GM04504 (cell line): ENCODE measurements at places on chromosomes 12 and 14.

GRCh38 chr14:77638771-77639171 is 22.3 kb upstream of the SPTLC2 start:
- peak; percentile 72 for DNase-seq

- DNase-seq: no peak
Observed at GRCh38 chr12:122875590-122876220, 20.2 kb downstream of the VPS37B start.

GRCh38 chr12:56362130-56363059 is at the start of gene APOF:
Gene APOF (minus strand): TSS chr12:56362857. CDS start chr12:56362745, 112 bp downstream.
- no peak for DNase-seq

- no peak for DNase-seq
Observed at GRCh38 chr12:65623507-65623906, 200.8 kb upstream of the HMGA2 start.

DNA sequence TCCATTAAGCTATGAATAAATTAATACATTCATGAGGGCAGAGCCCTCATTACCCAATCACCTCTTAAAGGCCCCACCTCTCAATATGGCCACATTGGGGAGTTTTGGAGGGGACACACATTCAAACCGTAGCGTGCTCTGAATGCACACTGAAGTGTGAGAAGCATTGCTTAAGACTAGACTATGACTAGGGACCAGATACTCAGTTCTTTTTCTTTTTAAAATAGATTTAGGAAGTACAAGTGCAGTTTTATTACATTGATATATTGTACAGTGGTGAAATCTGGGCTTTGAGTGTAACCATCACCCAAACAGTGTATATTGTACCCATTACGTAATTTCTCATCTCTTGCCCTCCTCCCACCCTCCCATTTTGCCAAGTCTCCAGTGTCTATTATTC is 21.0 kb upstream of the JDP2 start:
- DNase-seq: no peak

GRCh38 chr14:104596451-104596918 is 8.1 kb downstream of the TMEM179 start:
- DNase-seq: no peak

DNA sequence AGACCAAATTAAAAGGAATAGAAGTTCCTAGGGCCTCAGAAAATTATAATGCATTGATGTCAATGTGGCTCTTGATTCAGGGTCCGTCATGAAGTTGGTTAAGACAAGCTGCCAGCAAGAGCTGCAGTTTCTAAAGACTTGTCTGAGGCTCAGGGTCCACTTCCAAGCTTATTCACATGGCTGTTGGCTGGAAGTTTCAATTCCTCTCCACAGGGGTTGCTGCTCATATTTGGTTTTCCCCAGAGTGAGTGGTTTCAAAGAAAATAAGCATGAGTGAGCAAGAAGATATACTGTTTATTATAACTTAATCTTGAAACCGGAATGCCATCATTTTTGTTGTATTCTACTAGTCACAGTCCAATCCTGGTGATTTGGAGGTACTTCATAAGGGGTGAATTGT is 1247.4 kb downstream of the LRFN5 start:
- DNase-seq: no peak

DNA sequence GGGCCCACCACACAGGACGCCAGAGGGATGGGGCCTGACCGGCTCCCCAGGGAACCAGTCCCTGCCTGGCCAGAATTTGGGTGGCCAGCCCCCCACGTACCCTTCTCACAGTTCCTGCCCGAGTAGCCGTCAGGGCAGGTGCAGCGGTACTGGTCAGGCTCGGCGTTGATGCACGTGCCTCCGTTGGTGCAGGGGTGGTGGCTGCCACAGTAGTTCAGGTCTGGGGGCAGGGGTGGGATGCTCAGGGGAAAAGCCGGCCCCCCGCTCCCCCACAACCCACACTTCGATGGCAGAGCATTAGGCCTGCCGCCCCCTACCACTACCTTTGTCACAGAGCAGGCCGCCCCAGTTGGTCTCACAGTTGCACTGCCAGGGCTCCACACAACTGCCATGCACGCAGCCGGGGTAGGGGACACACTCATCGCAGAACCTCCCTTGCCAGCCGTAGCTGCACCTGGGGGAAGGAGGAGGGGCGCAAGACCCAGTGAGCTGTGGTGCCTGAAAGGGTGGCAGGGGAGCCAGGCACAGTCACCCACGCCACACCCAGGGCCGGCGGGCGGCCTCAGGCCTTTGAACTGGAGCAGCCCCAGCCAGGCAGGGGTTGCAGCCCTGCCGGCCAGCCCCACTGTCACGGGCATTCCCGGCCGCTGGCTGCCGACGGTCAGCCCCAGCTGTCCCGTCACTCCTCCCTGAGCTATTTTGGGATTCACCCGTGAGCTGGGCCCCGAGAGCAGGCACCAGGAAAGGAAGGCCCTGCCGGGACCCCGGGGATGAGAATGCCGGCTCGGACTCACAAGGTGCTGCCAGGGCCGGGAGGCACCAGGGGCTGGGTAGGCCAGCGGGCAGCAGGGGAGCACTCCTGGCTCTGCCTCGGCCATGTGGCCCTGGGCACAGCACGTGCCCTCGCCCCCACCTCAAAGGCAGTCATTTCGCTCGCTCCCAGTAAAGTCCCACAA is 16.5 kb downstream of the JAG2 start:
- DNase-seq: no peak

DNA sequence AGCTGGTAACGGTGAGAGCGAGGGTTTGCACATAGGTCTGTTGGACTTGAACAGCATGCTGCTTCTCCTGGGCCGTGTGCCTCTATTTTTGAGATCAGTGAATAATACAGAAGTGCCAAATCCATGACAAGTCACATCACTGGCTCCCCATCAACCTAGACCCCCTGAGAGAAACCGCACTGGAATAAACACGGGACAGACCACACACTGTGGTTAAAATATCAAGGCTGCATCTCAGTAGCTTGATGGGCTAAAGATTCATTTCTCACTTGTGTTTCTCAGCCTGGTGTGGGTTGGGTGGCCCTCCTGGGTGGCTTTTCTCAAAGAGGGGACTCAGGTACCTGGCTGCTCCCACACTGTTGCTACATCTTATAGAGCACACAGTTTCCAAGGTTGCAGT is 191.0 kb downstream of the DICER1 start:
- DNase-seq: no peak

GRCh38 chr12:117874842-117875434 is 93.9 kb downstream of the KSR2 start:
- peak; percentile 35 for DNase-seq

- DNase-seq: no peak
Observed at GRCh38 chr14:61899497-61899896, 137.3 kb downstream of the SNAPC1 start.

GRCh38 chr12:645563-646071 is 17.6 kb downstream of the NINJ2 start:
- DNase-seq: no peak

- no peak for DNase-seq
Observed at GRCh38 chr14:54785778-54786770, 116.6 kb downstream of the GCH1 start.

- no peak for DNase-seq
Observed at GRCh38 chr12:120739821-120740613, 14.4 kb downstream of the ACADS start.

DNA sequence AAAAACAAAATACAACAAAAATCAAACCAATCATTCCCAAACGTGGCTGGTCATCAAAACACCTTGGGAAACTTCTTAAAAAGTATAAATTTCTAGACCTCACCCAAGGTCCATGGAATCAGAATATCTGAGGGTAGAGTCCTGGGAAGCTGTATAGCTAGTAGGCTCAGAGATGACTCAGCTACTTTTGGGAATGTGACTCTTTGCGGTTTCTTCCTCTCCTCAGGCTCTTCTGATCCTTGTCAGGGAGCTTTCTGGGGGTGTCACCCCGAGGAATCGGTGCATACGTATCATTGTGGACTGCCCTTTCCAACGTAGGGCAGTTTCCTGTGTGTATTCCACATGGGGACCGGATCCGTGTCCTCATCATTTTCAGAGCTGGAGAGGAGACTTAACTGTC is 14.8 kb downstream of the JDP2 start:
- DNase-seq: no peak

DNA sequence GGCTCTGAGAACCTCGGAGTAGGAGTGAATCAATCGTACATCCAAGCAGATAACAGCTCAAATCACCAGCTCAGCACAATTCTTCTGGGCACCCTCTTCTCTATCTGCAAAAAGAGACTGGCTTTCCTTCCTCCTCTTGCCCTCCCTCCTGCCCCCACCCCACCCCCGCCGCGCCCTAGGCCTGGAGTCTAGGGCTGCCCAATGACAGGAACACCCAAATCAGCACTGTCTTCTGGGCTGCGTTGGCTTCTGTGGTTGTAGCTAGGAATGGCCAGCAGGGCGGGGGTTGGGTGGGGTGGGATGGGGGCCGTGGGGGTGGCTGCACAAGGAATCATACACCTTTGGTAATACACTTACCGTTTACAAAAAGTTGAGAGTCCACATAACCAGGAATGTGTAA is 28.0 kb upstream of the TMCC3 start:
- DNase-seq: no peak

- DNase-seq: no peak
Observed at GRCh38 chr14:54703082-54703481, 136.2 kb downstream of the SAMD4A start.

DNA sequence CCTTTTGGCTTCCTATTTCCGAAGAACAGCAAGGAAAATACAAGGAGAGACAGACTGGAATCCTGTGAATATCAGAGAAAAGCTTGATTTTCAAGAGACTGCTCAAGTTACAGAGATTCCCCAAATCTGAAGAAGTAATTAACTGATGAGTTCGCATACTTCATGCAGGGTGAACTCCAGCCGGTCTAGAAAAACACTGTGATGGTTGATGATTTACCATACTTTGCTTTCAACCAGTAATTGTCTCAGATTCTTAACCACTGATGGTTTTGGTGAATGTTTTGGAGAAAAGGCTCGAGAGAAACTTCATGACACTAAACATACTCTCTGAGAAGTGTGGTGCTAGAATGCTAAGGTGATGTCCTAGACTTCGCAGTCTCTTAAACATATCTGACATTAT is 4.4 kb upstream of the PLXNC1 start:
- DNase-seq: no peak

GRCh38 chr14:21978184-21978998 is 304.8 kb upstream of the OR4E1 start:
- no peak for DNase-seq

- DNase-seq: no peak
Observed at GRCh38 chr14:75155169-75155568, 21.2 kb downstream of the TMED10 start.

DNA sequence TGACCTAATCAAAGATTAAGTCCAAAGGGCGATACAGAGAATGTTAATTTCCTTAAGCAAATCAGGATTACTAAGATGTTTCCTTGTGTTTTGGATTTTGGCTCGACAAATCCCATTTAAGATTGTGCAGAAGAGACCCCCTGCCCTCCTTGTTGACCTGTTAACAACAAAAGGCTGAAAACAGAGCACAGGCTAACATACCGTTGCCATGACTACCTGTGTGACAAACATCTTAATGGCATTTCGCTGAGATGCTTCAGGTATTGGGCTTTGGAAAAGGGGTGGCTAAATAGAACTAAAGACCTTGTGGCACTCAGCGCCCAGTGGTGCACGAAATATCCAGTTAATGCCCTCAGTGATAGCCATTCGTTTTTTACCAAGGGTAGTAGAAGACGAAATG is 1532.3 kb upstream of the TMEM132C start:
- no peak for DNase-seq

DNA sequence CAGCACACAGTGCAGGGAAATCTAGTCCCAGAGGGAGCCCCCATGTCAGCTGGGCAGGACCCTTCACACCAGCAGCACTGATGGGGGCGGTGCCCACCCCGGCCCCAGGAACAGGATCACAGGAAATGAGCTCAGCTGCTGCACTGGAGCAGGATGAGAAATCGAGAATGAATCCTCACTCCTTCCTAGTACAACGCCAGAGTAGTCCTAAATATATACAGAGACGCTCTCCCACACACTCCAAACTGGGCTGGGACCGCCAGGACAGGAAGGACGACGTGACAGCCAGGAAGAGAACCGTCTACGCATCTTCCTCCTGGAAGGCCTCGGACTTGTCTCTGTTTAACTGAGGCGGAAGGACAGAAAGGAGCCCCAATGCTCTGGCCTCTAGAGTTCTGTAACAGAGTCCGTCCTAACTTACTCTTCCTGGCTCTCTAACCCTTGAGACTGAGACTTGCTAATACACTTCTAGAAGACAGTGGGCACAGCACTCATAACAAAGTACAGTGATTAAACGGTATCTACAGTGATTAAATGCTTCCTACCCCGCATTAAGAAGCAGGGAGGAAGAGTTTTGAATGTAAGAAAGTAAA is 33.4 kb downstream of the CDC42BPB start:
- DNase-seq: no peak

- no peak for DNase-seq
Observed at GRCh38 chr12:52587563-52587962, 13.7 kb downstream of the KRT72 start.

GRCh38 chr14:82094829-82095345 is 561.2 kb upstream of the SEL1L start:
- no peak for DNase-seq

DNA sequence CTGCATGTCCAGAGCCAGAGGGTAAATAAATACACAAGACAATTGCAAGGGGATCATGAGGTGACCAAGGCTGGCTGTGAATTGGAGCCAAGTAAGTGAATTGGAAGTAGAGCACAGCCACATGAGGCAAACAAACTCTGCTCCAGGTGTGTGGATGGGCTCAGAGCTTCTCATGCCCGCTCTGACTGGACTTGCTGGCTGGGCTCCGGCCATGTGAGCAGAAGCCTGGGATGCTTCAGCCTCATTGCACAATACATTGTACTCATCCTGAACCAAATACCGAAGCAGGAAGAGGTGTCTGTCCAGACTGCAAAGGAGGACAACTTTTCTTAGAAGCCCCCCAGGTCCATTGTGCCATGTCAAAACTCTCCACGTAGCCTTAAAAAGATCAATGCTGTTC is 193.0 kb downstream of the TTC8 start:
- DNase-seq: no peak

DNA sequence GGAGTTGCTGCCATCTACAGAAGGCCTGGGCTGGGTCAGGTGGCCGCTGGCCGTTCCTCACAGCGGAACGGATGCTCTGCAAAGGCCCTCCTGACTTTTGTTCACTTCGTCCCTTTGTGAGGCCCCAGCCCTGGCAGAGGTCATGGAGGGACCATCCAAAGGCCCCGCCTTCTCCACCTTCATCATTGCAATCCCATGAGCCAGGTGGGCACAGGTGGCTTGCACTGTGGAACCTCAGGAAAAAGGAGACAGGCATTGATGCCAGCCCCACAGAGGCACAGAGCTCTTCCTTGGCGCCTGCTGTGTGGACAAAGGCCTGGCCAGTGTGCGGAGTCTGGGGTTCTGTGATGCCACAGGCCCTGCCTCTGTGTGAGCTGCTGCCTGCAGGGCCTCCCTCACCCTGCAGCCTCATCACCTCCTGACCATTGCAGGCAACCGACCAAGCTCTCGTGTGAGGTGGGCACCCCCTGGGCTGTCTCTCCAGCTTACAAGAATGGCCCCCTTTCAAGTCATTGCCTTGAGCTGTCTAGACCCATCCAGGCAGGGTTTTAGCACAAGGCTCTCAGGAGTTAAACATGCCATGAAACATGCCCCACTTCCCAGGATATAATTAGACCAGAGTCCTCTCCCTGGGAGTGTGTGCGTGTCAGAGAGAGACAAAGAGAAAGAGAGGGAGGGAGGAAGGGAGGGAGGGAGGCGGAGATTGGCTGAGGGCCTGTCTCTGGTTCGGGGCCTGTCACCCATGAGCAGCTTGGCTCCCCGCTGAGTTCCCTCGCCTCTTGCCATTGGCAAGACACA is 19.3 kb downstream of the NFKBIA start:
- peak; percentile 94 for DNase-seq

GRCh38 chr12:51028126-51028812 is 2.1 kb upstream of the SLC11A2 start:
- DNase-seq: no peak

GRCh38 chr14:98466807-98467206 is 805.2 kb downstream of the BCL11B start:
- peak; percentile 28 for DNase-seq

- DNase-seq: no peak
Observed at GRCh38 chr14:74508292-74508731, 14.7 kb downstream of the ISCA2 start.
